ENCODE measurements at places on chromosomes 7 and 10.
A peak's percentile ranks its signal among the peaks of the same experiment; 100 is the strongest.

GRCh38 chr7:111867348-111867931, 305.1 kb upstream of the IMMP2L start:
- DNase-seq = no peak

GRCh38 chr7:74176555-74176954, 2.4 kb downstream of the EIF4H start:
- no peak for DNase-seq

GRCh38 chr10:31187607-31188210, 131.3 kb upstream of the ZEB1 start:
- no peak for DNase-seq

DNA sequence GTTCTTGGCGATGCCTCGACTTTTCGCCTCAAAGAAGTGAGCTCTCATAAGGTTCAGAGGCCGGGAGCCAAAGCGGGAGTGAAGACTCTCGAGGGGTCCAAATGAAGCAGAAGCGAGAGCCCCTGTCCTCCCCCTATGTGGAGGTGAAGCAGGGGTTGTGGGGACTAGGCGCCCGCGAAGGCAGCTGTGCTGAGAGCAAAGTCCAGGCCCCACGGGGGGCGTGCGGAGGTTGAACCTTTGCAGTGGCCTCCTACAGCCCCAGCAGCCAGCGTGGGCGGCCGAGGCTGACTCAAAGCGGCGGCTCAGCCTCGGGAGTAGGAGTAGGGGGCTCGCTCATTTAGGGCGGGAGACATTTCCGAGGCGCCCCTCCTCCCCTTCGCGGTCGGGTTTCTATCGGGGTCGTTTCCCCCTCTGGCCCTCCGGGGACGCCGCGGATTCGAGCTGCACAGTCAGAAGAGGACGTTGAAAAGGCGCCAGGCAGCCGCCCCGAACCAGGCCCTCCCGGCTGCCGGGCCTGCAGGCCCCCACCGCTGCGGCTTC, 553 bp upstream of the ADD3 start:
- DNase-seq = no peak

GRCh38 chr10:84811113-84811512, 482.7 kb downstream of the CCSER2 start:
- no peak for DNase-seq

- no peak for DNase-seq
These were observed 49.9 kb upstream of the RELN start for GRCh38 chr7:104039363-104039762.

DNA sequence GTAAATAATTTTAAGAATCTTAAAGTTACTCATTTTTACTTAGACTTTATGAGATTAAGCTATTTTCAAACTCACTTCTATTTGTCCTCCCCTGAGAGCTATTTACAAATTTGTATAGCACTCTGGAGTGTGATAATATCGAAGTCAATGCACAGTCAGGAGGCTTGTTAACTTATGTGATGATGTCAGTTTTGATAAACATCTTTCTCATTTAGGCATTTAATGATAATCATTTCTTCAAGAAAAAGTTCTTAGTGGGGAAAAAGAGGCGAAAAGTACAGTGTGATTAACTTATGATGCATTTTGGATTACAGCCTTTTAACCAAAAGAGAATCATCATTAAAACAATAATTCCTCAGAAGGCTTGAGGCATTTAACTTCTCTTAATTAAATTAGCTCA, 468.6 kb downstream of the AUTS2 start:
- DNase-seq = no peak

GRCh38 chr10:49388161-49388560, 7.7 kb downstream of the DRGX start:
- DNase-seq = no peak

GRCh38 chr10:126336801-126337200, 51.5 kb downstream of the ADAM12 start:
- DNase-seq = no peak

GRCh38 chr7:100490483-100491191, 6.9 kb downstream of the NYAP1 start:
- no peak for DNase-seq

DNA sequence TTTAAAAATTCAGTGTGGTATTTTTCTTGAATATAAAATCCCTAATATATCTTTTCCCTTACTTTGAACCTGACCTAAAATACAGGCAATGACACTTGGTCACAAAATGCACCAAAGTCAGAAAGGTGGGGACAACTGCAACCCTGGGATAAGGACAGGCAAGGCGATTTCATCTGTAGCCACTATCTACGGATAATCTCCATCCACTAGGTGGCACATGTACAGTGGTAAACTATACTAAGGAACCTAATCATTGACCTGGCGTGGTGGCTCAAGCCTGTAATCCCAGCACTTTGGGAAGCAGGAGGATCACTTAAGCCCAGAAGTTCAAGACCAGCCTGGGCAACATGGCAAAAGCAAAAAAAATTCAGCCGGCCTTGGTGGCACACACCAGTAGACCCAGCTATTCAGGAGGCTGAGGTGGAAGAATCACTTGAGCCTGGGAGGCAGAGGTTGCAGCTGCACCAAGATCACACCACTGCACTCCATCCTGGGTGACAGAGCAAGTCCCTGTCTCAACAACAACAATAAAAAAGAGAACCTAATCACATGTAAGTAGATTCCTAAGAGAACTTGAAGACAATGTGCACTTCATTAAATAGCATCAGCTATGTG, 98.9 kb downstream of the KMT2C start:
- DNase-seq = peak; percentile 35

GRCh38 chr7:1312136-1313070, 79.7 kb downstream of the UNCX start:
- DNase-seq = no peak

GRCh38 chr10:10326116-10326515, 691.6 kb upstream of the CELF2 start:
- DNase-seq = no peak

GRCh38 chr10:78742730-78743615, 325.8 kb upstream of the ZMIZ1 start:
- DNase-seq = peak; percentile 49

DNA sequence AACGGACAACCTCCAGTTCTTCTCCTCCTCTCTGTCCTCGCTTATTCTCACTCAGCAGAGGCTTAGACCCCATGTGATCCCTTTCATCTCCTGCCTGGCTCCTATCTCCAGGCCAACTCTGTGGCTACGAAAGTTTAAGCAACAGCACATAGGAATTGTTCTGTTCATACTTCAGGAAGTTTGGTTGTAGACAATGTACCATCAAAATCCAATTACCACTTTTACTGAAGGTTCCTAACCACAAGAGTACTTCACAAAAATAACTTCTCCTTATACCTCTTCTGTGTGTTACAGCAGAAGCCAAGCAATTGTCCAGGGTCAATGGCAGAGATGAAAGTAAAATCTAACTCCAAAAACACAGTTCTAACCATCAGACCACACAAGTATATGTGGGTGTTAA, 80.0 kb downstream of the SLC25A13 start:
- DNase-seq = no peak

DNA sequence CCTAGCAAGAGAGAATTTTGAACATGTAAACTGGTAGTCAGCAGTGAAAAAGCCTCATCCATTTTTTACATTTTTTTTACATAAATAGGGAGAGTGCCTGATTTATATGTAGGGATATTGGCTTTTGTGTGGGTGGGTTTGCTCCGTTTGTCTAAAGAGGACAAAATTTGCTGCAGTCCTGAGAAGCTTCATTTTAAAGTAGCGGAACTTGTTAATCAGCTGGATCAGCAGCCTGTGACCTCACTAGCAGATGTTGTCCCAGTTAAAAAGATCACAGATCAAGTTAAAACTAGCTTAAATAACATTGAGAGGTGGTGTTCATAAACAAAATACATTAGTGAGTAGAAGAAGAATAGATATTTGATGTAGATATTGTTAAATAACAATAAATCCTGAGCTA, 2.6 kb downstream of the ATRNL1 start:
- no peak for DNase-seq

DNA sequence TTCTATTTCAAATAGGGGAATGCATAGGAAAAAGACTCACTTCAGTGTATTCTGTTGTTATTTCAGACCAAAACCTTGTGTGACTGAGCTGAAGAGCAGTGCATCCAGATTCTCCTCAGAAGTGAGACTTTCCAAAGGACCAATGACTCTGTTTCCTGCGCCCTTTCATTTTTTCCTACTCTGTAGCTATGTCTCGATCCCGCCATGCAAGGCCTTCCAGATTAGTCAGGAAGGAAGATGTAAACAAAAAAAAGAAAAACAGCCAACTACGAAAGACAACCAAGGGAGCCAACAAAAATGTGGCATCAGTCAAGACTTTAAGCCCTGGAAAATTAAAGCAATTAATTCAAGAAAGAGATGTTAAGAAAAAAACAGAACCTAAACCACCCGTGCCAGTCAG, 12.0 kb downstream of the TET1 start:
- no peak for DNase-seq

DNA sequence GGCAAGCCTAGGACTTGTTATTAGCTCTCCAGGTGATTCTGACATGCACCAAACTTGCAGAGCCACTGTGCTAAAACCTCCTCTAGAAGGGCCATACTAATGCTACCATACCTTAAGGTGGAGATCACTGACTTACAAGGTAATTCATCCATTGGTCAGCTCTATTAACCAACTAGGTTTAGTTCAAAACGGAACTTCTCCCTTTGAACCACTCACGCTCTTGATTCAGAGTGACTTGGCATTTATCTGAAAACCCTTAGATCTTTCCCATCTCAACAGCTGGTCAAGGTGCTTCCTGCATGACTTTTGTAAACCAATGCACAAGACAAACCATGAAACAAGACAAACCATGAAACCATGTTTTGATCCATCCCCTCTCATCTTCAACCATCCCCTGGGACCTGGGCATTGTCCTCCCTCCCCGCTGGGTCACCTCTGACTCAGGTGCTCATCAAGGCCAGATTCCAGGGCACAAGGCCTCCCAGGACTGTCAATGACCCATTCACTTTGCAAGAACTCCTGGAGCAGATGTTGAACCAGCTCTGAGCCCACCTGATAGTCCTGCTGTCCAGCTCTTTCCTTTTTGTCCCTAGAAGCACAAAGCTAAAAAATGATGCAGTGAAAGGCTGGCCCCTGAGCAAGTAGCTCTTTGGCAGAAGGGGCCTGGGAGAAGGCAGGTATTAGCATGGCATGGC, 18.8 kb downstream of the IMPDH1 start:
- DNase-seq = no peak

GRCh38 chr7:29883462-29884398, 77.4 kb downstream of the WIPF3 start:
- DNase-seq = peak; percentile 22

- peak; percentile 6 for DNase-seq
These were observed 17.1 kb upstream of the HTR5A start for GRCh38 chr7:155053002-155053401.

GRCh38 chr10:79937701-79938151, 11.2 kb downstream of the SFTPD start:
- DNase-seq = no peak

DNA sequence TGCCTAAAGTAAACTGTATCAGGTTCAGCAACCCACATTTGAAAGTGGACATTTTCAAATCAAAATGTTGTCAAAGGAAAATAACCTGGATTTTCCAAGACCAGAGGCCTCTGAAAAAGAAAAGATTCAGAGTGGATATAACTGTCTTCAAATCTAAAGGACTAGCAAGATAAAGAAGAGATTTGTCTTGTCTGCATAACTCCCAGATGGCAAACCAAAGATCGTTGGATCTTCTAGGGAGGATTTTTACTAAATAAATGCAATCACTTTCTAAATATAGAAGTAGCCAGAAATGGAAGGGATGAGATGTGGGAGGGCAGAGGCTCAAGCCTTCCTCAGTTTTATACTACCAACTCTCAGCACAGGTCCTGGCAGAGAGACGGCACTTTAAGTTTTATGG, 39.0 kb downstream of the CABCOCO1 start:
- no peak for DNase-seq

GRCh38 chr7:135933509-135934188, 43.5 kb downstream of the MTPN start:
- no peak for DNase-seq

- DNase-seq = no peak
These were observed 20.2 kb upstream of the SUV39H2 start for GRCh38 chr10:14858338-14858960.

DNA sequence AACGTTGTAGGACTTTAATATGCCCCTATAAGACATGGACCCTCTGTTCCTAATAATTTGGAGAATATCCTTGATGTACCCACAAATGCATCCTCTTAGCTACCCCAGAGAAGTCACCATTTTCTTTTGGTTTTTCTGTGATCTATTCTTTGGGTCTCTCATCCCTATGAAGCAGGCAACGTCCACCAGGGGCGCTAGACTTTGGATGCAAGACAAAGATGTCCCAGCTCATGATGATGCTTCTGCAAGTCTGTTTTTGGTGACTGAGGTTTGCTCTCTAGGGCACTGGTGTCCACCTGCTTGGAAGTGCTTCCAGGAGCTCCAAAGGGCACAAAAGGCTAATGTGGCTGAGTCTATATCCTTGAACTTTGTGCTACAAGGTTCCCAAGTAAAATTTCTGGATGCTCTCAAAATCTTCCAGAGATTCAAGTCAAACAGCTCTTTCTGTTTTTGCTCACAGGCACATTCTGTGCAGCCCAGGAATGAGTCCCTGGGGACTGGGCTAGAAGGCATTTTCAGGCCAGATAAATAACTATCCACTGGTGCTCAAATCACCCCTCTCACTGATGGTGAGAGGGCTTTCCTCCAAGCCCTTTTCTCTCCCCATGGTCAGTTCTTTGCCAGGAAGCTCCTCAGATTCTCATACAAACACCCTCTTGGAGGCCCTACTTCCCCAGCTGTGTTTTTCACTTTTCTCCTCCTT, 166.4 kb downstream of the C7orf25 start:
- peak; percentile 16 for DNase-seq

- DNase-seq = no peak
These were observed 21.4 kb upstream of the SHH start for GRCh38 chr7:155833651-155834050.

- no peak for DNase-seq
These were observed 1.2 kb downstream of the SORCS1 start for GRCh38 chr10:107163076-107163855.

DNA sequence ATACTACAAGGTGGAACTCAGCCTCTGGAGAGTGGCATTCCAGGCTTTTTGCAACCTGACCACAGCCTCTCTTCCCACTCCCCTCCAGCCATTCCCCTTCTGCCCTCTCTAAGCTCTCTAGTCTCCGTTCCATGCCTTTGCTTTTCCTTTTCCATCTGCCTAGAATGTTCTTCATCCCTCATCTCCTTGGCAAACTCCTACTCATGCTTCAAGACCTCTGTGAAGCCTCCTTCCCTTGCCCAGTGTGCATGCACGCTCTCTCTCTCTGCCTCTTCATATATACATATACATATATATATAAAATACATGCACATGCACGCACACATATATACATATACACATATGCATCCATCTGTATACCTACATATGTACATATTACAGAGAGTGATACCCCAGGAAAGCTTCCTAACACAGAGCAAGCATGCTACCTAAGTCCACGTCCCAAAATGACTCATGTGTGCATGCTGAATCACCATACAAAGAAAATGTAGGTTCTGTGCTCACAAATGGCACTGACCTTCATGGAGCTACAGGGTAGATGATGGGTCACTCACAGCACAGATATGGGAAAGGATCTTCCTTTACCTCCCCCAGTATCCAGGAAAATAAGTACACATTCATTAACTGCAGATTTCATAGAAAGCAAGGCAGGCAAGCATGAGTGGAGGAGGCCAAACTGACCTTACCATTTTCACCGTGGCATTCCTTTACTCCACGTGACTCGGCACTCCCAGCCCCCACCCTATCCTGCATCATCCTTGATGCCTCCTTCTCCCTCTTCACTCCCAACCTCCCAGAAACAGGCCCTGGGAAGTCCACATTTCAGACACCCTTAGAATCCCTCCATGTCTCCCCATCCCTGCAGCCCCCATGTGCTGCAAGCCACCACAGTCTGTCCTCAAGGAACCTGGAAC, 238.4 kb upstream of the ZMIZ1 start:
- DNase-seq = no peak
